SK-N-DZ (cell line): ENCODE measurements at places on chromosomes 11 and 22.
A peak's percentile ranks its signal among the peaks of the same experiment; 100 is the strongest.

DNA sequence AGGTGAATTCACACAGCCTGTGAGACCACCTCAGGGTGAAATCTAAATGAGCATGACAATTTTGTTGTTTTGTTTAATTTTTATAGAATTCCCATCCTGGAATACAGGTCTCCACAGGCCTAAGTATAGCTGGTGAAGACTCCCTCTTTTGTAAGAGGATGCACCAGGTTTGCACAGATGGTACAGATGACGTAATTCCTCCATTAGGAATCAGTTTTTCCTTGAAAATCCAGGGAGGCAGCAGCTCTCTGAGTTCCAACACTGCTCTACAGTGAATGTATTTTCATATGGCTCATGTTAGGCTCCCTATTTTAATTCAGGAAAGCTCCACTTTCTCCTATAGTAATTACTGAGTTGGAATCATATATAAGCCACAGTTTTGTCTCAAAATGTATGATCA is 47.2 kb downstream of the USP28 start:
- no peak for DNase-seq

- DNase-seq = no peak
Measured at GRCh38 chr11:72218251-72218745, 1.7 kb downstream of the FOLR2 start.

- DNase-seq = no peak
Measured at GRCh38 chr11:94224078-94224477, 80.3 kb upstream of the IZUMO1R start.

DNA sequence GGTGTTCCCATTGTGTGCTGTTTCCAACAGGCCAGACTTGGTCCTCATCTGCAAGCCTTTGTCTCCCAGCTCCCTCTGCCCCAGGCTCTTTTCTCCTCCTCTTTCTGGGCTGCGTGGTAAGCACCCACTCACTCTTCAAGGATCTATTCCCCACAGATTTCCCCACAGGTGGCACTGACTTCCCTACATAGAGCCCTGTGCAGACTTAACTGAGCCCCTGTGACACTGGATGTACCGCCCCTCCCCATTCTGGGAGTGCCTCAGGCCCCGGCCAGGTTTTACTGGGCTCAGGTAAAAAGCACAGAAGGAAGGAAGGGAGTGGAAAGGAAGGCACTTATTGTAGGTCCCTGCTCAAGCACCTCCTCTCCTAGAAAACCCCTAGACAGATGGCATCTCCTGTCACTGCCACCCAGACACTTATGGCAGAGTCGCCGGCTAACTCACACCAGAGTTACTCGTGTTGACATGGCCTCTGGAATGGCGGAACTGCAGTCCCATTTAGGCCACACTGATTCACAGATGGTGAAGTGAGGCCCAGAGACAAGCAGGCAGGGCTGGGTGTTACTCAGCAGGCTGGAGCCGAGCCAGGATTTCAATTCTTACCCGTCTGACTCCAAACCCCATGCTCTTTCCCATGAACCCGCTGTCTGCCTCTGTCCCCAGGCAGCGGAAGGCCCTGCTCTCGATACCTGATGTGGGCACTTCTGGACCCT is 47.2 kb downstream of the LRRC32 start:
- DNase-seq = no peak

DNA sequence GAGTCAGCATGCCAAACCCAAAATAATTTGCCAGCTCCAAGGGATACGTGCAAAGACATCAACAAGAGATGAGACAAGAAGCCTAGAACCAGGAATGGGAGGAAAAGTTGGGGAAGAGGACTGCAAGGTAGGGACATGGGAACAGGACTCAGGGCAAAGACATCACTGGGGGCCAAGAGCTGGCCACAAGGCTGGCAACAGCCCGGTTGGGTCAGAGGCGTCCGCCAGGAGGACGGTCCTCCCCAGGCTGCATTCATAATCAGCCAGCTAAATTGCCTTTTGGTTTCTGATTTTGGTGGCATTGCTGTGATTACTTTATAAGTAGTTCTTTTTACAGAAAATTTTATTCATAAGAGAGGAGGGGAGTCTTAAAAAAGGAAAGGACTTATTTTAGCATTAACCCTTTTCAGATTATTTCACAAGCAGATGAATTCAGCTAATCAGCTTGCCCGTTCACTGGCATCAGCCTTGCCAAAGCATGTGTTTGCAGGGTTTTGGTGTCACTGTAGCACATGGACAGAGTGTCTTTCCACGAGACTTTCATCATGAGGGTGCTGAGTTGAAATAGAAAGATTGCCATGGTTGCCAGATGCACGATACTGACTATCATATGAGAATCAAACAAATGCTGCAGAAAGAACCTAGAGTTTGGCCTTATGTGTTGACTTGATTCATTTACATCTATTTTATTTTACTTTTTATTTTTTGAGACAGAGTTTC is 23.2 kb upstream of the NAV2 start:
- no peak for DNase-seq

GRCh38 chr22:29348956-29349355 is 33.5 kb upstream of the RASL10A start:
- DNase-seq = no peak

DNA sequence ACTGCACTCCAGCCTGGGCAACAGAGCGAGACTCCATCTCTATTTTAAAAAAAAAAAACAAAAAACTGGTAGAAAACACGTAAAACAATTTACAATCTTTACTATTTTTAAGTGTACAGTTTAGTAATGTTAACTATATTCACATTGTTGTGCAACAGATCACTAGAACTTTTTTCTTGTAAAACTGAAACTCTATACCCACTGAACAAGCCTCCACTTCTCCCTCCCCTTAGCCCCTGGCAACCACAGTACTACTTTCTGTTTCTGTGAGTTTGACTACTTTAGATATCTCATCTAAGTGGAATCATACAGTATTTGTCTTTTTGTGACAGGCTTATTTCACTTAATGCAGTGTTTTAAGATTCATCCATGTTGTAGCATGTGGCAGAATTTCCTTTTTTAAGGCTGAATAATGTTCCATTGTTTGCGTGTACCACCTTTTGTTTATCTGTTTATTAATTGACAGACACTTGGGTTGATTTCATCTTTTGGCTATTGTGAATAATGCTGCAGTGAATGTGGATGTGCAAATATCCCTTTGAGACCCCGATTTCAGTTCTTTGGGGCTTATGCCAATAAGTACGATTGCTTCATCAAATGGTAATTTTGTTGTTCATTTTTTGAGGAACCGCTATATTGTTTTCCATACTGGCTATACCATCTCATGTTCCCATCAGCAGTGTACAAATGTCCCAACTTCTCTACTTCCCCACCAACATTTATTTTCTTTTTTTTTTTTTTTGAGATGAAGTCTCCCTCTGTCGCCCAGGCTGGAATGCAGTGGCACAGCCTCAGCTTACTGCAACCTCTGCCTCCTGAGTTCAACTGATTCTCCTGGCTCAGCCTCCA is 11.0 kb downstream of the DDB2 start:
- DNase-seq = no peak

DNA sequence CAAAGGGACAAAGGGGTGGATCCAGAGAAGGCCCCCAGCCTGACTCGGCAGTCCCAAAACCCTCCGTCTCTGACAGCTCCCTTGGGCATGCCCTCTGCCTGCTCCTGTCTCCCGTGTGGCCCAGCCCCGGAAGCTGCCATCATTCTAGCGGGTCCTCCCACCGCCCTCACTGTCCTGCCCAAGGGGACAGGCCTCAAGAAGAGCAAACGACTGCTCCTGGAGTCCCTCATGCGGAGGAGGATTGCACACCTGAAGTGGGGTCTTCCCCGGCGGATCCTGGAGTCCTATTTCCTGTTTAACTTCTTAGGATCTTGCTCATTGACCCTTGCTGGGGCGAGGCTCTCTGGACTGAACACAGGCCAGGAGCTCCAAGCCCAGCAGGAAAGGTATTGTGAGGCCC is 2.6 kb upstream of the MEI1 start:
- peak; percentile 18 for DNase-seq

DNA sequence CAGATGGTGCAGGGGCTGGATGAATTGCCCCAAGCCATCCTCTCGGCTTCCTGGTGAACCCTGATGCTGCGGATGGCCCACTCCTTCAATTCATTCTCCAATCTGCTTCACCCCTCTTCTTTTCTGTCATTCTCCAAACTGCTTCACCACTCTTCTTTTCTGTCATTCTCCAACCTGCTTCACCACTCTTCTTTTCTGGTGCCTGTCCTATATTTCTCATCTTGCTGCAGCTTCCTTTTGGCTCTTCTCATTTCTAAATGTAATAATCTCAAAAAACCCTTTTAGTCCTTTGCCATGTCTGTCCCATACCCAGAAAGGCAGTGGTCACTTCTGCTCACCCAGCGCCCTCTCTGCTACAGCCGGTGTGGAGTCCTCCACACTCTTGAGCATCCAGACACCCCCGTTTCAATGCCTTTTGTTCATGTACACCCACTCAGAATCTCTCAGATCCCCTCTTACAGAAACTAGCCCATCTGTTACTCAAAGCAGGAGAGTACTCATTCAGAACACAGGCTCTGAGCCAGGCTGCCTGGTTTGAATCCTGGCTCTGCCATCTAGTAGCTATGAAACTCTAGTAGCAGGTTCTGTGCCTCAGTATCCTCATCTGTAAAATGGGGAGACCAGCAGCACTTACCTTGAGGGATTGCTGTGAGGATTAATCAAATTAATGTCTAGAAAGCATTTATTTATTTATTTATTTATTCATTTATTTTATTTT is 14.9 kb downstream of the SERPIND1 start:
- no peak for DNase-seq

GRCh38 chr22:46067159-46068111 is 82.9 kb upstream of the PPARA start:
- no peak for DNase-seq

DNA sequence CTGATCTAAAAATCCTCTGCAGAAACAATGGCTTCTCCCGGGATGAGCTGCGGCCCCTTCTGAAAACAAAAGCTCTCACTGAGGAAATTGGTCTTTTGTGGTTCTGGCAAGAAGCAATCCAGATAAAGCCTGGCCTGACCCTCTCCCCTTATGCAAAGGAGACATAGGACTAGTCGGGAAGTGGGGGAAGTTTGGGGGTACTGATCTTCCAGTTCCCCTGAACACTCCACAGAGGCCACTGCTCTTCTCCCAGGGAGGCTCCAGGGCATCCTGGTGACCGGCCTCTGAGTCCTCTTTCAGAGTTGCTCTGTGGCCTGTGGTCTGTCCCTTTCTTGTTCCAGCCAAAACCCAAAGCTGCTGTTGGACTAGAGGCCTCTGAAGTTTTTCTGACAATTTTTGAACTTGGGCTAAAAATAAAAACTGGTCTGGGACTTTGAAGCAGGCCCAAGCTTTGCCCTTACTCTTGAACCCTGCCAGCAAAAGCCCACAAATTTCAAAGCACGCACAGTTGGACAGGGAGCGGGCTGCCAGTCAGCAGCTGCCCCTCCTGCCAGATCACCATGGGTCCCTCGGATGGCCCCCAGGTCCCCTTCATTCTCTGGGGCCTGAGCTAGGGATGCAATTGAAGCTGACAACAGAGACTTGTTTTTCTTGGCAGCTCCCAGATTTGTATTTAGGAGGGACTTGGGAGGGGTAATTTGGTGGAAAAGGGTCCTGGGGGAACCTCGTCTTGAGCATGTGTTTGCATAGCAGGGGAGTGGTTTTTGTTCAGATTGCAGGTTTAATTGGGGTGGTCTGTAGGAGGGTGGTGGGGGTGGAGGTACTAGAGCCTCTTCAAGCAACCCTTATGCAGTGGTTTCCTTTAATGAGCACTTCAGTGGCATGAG is 381.6 kb upstream of the CADM1 start:
- no peak for DNase-seq

DNA sequence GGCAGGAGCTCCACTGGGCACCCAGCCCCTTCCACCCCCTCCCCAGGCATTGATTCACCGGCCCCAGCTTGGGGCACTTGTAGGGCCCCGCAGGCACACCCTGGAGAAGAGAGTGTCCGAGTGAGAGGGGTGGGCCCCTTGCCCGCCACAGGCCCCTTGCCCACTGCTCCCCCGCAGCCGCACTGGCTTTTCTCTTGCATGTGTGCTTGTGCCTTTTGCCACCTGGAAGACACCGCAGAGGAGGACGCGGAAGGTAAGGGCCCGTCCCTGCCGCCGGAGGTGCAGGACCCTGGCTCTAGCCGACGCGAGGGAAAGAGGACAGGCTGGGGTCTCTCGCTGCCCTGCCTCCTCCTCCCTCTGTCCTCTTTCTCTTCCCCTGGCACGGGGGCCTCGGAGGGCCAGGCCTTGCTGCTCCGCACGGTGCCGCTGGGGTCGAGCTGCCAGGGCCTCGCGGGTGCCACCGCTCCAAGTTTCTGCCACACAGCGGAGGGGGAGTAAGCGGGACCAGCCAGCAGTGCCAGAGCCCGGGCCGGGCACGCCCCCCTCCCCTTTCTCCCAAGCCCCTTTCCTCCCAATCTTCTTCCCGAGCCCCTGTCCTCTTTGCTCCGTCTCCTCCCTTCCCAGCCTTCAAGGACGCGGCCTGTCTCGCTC is 9.5 kb downstream of the TNNT3 start:
- no peak for DNase-seq

GRCh38 chr11:29306527-29306926 is 710.3 kb downstream of the KCNA4 start:
- no peak for DNase-seq

DNA sequence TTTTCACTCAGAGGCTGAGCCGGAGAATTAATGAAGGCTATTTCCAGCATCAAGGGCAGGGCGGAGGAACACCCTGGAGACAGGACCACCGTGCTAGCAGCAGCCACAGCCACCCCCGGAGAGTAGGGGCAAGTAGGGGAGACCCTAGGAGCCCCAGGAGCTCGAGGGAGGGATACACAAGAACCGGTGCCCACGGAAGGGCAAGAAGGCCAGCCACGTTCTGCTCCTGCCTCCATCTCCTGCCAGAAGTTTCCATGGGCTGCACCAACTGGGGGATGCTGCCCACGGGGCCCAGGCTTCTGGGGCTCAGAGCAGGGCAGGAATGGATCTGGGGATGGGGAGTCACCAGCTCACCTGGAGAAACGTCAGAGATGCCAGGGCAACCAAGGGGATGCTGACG is 626.8 kb downstream of the TBC1D22A start:
- DNase-seq = no peak

DNA sequence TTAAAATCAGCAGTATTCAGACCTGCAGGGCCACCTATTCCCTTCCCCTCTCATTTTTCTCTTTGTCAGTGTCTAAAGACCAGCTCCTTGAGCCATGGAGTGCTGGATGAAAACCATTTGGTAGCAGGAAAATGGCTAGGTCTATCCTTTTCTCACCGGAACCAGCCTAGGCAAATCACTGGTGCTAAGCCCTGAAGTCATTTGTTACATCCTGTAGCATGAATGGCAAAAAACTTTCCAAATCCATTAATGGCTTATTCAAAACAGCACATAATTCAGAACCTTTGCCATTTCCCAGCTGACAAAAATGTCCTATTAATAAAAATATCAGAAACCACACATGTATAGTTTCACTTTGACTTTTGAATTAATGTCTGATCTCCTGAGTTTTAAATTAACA is 209.5 kb upstream of the E2F8 start:
- no peak for DNase-seq

DNA sequence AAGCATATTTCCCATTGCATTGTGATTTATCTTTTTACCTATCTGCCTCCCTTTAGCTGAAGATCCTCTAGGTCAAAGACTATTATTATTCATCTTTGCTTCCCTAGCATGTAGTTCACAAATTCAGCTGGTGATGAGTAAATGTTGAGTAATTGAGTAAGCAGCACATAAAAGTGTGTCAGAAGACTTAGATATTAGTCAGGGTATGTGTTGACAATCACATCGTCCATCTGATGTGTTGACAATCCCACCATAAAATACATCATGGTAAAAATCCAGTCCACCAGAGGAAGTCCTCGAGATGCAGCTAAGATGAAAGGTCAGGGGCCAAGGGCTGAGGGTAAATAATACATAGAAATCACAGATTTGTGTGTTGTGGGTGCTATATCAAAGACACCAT is 22.9 kb upstream of the ABTB2 start:
- no peak for DNase-seq
